ENCODE measurements at places on chromosomes 4 and X.

DNA sequence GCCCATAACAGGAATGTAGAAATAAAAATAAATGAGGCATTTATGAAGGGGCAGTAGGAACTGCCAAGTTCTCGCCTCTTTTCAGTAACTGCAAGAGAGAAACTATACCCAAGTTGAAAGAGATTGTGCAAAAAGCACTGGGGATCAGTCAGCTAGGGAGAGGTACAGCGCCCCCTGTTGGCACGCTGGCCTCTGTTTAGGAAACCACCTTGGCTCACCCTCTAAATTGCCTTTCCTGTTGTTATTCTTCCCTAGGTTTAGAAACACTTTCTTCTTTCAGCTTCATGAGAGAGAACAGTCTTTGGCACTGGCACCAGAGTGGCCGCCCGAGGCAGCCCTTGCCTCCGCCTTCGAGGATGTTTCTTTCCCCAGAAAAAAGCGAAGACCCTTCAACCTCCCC, 348.5 kb downstream of the MID1IP1 start:
- DNase-seq, result no peak

DNA sequence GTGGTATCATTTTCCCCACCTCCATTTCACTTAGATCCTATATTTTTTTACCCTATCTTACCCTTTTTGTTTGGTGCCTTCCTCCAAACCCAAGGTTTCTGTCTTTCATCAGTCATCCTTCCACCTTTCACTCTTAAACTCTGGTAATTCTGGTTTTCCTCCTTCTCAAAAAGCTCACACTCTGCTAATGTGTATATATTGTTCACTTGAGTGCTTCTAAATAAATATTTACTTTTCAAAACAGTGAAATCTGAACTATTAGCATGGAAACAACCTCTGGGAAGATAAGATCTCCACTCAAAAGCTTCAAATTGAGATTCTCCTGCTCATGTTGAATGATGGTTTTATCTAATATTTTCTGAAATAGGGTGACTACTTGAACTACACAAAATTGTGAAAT, 21.5 kb downstream of the XIAP start:
- no peak for DNase-seq

DNA sequence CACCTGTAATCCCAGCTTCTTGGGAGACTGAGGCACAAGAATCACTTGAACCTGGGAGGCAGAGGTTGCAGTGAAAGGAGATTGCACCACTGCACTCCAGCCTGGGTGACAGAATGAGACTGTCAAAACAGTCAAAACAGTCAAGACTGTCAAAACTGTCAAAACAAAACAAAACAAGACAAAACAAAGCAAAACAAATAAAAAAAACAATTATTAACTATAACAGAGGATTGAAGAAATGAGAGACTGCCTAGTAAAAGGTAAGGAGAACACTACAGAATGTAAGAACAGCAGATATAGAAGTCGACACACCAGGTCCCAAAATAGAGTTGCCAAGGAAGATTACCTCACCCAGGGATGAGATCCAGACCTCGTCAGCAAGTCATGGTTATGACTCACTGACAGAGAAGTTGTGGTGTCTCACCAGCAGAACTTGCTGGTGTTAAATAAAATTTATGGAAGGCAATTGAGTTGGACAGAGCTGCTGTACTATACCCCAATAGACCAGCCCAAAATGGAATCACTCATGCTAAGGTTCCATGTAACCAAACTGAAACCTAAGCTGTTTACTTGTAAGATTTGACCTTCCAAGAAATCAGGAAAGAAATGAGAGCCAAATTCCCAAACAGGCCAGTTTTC, 32.1 kb upstream of the GK start:
- no peak for DNase-seq

DNA sequence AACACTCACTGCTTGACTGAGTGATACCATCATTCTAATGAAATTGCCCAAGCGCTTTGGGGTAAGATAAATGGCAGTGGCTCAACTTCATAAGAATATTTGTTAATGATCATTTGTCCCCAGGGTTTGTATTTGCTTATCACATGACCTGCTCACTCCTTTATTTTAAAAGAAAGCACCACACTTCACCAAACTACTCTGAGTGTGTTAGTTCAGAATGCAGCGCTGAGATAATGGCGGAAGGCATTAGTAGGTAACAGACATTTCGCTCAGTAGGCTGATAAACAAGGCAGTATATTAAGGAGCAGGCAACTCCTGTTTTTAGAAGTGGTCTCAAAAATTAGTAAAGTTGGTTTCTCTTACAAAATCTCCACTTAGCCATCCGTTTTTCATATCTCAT, 1.6 kb downstream of the SNX25 start:
- no peak for DNase-seq

- DNase-seq, result no peak
Observed at GRCh38 chr4:169236873-169237626, 33.7 kb downstream of the SH3RF1 start.

- DNase-seq, result no peak
Observed at GRCh38 chr4:185730849-185731608, 81.0 kb downstream of the SORBS2 start.

DNA sequence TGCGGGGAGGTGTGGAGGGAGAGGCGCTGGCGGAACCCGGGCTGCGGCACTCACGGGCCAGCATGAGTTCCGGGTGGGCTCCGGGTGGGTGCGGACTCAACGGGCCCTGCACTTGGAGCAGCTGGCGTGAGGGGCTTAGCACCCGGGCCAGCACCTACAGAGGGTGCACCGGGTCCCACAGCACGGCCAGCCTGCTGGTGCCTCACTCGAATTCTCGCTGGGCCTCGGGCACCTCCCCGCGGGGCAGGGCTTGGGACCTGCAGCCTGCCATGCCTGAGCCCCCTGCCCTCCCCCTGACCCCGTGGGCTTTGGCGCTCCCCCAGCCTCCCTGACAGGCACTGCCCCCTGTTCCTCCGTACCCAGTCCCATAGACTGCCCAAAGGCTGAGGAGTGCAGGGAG, 10.8 kb upstream of the CAMK2D start:
- DNase-seq, result no peak

GRCh38 chr4:135120195-135120594, 918.6 kb upstream of the PABPC4L start:
- no peak for DNase-seq

Data from RWPE2 (cell line).